Left ventricle myocardium superior (tissue), 1 donor: ENCODE measurements at places on chromosomes 2 and 18.

DNA sequence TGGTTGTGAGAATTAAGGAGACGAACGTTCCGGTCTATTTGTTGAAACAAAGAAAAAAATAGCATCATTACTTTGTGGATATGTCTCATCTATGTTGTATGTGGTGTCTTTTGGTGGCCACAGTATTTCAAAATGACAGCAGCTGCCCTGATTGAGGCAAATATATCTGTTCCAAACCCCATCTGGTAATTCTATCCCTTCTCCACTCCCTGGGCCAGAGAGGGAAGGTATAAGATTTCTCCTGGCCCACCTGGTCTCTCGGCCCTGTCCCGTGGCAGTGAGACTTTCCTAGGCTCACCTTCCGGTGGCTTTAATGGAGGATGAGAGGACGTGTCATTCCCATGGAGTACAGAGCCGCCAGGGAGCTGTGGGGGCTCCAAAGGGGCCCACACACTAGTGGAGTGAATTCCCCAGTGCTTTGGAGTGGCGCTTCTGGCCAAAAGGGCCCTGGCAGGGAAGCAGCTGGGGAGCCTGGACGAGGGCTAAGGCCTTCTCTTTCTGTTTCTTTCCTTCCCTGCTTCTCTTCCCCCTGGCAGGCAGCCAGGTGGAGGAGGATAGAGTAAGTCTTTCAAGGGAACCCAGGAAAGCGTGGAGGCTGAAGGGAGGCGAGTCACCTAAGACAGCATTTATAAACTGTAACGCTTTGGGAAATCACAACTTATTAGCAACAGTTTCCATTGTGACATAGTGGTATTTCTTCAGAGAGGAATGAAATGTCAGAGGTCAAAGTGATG lies 5.6 kb downstream of the FOSL2 start:
- peak; percentile 62 for DNase-seq

GRCh38 chr2:119025762-119026351 lies 83.9 kb downstream of the MARCO start:
- DNase-seq, result no peak

- DNase-seq, result no peak
Measured at GRCh38 chr2:26255759-26256384, 11.1 kb downstream of the HADHB start.

DNA sequence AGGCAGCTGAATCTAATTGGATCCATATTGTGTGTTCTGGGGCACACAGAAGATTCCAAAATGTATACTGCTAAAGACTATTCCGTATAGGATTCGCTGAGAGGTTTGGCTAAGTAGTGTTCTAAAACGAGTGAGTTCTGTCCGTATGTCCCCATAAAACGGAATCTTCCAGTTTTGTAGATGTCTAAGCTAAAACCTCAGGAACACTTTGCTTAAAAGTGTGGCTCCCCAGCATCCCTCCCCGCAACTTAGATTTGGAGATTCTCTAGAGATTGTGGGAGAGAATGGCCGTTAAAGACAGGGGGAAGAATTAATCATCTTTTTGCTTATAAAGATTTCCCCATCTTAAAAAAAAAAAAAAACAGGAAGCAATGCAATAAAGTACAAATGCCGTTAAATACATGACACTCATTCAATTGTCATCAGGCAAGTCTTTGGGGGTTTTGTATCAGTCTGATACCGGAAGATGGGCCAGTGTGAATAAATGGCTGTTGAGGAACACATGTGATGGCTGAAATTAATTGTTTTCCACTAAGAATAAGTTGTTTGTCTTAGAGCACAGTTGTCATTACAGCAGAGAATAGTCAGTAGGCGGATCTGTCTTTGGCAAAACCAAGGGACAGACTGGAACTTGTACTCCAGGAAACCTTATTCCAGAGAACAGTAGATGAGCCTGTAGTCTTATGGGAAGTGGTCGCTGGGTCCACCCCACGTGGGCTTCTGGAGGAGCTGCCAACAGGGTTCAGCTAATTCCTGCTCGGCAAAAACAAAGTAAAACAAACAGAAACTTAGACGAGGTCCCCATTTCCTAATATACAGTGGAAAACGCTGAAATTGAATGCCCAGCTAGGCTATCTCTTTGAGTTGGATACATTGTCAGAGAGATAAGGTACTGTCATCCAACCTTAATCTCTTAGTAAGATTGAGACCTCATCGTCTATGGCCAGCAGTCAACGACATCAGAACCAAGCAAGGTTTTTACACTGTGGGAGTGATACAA lies 1.7 kb downstream of the EMILIN2 start:
- no peak for DNase-seq

- DNase-seq, result no peak
Measured at GRCh38 chr2:237184919-237185552, 99.3 kb downstream of the COPS8 start.
